ENCODE measurements at places on chromosomes 7 and 10.

DNA sequence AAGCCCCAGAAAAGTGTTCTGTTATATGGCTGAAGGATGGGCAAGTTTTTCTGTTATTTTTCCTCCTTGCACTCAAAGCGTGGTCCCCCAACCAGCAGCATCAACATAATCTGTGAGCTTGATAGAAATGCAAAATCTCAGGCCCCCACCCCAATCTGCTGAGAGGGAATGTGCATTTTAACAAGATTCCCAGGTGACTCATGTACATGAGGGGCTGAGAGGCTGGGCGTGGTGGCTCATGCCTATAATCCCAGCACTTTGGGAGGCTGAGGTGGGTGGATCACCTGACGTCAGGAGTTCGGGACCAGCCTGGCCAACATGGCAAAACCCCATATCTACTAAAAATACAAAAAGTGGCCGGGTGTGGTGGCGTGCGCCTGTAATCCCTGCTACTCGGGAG is 326.8 kb upstream of the PODXL start:
- no peak for DNase-seq

DNA sequence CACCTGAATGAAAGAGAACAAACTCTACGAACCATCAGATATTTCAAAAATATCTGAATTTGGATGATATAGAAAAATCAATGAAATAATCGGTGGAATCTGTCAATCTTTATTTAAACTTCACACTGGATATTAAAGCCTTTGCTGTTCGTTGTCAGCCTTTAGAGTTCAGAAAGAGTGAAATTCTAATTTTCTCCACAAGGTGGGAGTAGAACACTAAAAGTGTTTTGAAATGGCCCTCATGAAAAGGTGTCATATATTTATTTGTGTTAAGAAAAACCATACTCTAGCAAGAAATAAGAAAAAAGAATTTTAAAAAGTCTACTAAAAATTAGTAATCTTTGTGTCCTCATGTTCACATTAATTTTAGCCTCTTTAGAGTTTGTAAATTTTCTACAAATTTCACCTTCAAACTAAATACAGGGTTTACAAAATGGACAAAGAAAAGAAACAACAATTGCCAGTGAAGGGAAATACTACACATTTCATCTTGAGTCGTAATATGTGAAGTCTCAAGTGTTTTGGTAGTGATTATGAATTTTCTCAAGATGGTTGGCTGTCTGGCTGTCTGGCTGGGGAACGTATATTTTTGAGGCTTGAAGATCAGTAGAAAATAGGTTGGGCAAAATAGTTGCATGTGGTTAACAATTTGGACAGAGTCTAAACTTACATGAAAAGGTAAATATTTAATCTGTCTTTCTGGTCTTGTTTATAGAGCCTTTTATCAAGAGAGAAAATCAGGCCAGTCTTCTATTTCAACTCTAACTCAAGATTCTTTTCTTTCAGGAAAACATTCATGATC is 43.7 kb downstream of the DNAJB9 start:
- no peak for DNase-seq

DNA sequence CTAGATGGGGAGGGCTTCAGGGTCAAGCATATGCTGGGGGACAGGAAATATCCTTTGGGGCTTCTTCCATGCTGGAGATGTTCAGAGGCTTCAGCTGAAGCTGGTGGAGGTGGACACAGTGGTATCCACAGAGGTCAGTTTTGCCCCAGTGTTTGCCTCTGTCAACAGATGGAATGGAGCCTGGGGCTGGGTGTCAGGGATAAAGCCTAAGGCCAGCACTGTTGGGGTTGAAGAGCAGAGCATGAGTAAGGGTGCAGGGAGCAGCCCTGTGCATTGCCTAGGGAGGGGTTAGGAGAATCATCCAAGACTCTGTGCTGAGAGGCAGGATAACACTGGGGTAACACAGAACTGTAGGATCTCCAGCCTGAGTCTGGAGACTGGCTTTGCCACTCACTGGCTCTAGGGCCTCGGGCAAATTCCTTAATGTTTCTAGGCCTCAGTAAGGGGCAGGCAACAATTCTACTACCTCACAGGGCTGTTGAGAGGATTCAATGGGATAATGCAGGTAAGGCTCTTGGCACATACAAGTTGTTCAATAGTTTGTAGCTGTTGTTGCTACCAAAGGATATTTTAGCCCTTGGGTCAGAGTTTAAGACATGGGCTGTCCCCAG is 21.8 kb upstream of the MYL7 start:
- no peak for DNase-seq

DNA sequence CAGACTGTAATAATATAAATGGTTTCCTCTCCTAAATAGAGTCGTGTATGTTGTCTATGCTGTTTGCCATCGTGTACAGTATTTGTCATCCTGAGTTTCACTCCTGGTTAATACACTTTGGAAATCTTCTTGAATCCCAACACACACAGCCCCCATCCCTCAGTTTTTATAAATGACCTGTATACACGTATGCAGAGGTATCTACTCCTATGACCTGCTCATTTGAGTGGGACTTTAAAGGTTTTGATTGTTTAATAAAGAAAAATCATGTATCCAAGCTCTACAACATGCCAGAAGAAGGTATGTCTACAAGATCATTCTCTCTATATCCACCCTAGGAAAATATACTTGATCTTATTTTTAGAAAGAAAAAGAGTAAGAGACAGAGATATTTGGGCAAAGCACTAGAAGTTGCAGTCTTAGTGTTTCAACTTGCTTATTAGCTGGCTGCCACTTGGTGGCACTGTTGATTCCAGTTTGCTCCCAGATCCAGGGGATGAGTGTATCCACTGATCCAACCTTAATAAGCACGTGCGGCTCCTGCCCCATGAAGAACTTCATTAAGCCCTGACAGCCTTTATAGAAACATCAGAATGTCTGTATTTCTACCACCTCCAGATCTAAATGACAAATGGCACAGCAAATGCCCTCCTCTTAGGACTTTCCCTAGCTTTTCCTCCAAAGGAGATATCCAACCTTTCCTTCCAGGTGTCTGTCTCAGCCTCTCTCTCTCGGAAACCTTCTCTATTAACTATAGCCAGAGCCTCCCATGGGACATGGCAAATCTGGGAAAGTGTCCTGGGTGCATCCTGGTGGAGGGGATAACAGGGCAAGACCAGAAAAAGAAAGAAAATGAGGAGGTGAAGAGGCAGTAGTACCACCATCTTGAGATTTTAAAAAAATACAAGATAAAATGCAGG is 181.6 kb upstream of the NEBL start:
- peak; percentile 77 for DNase-seq

GRCh38 chr7:23207884-23208283 is 26.0 kb downstream of the NUP42 start:
- no peak for DNase-seq

GRCh38 chr10:43316988-43317387 is 50.1 kb upstream of the RASGEF1A start:
- no peak for DNase-seq

DNA sequence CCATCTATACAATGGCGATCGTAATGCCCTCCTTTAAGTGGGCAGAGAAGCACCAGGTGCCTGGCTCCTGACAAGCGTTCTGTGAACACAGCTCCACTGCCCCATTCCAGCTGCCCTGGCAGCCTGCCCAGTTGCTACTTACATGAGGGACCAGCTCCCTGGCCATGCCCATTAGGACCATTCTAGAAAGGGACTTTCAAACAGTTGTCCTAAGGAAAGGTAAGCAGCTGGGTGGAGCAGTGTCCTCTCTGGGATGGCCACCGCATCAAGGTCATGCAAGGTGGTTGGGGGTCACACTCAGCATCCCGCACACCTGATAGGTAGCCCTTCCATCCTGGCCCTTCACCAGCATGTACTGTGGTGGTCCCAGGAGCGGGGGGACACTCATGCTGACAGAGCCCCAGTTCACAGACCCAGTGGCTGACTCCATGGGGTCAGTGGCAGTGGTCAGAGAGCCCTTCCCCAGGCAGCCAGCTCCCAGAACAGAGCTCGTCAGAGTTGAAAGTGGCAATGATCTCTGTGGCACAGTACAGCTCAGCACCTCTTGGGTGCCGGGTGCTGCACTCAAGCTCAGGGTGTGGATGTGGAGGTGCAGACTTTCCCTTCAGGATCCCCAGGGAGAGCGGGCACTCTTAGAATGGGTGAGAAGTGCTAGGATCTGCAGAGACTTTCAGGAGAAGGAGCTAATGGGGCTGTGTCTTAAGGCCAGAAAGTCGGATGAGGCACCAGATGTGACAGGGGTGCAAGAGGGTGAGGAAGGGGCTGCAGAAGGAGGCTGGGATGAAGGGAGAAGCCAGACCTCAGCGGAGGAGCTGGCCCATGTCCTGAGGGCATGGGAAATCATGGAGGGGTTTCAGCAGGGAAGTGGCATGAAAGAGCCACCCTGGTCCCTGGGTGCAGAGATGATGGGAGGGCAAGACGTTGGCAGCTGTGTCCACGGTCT is 10.9 kb downstream of the MMRN2 start:
- peak; percentile 15 for DNase-seq

GRCh38 chr7:1944619-1945210 is 274.6 kb downstream of the ELFN1 start:
- DNase-seq = no peak

- no peak for DNase-seq
These were observed 27.5 kb upstream of the RELN start for GRCh38 chr7:104017001-104017400.

DNA sequence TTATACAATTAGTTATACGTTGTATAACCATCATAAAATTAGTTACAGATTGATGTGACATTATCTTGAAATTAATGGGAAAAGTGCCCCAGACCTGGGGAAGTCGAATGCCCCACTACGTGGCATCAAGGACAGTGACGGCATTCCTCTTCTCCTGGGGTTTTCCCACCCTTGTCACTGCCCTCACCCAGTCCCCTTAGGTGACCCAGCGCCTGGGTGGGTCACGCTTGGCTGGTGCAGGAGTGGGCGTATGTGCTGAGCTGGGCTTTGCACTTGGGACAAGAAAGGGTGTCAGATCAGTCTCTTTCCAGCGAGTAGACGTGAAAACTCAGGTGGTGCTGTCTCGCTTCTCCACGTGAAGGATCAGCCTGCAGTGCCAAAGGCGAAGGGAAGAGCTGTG is 7.6 kb downstream of the FOXK1 start:
- DNase-seq = no peak

- DNase-seq = no peak
These were observed 58.5 kb upstream of the EXOC6 start for GRCh38 chr10:92789786-92790185.

- no peak for DNase-seq
These were observed 33.5 kb downstream of the MYPN start for GRCh38 chr10:68142761-68143160.

- no peak for DNase-seq
These were observed 71.5 kb downstream of the COL13A1 start for GRCh38 chr10:69873135-69873639.

- DNase-seq = no peak
These were observed 41.8 kb downstream of the APBB1IP start for GRCh38 chr10:26479766-26480492.

DNA sequence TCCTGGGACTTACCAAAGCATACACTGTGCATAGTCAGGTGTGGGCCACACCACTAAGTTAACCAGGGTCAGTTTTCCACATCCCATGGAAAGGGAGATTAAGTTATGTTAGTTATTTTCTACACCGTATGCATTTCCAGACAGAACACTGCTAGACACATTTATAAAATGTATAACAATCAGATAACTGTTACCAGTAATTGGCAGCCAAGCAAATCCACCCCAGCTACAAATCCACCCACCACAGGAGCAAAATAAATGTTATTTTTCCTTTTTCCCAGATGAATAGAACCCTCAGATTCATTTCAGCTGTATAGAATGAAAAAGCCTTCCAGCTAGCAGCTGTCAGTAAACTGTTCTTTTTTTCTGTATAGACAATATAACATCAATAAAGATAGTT is 256.9 kb upstream of the FZD1 start:
- no peak for DNase-seq

DNA sequence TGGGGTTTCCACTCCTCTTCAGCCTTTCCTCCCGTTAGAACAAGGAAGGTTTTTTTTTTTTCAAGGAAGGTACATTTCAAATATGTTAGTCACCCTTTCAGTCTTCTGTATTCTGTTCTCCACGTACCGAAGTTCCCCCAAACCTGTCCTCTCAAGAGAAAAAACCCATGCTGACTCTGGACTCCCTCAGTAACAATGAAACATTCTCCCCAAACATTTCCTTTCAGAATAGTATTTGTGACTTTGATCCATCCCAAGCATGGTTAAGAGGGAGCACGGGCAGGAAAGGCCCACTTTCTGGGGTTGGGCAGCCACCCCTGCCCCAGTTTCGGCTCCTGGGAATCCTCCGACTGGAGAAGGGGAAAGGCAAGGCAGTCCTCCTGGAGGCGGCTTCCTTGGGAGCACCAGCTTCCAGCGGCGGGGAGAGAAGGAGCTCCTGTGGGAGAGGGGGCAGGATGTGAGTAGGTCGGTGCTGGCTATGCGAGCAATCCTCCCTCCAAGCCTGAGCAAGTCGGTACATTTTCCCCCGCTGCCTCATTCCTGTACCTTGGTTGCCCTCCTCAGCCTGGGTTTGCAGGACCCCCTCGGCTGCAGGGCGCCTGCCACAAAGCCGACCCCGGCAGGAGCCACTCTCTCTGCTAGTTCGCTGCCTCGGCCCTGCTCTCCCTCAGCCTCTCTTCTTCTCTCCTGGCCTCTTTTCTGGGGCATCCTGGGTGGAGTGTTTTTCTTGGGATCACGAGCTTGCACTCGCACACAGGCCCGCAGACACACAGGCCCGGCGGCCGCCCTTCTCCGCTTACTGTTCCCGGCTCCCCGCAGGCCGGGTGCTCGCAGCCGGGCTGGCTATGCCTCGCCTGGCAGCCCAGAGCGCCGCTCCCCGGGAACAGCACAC is 2.1 kb upstream of the HOXA1 start:
- no peak for DNase-seq

GRCh38 chr7:38367301-38367890 is 94.0 kb upstream of the TARP start:
- DNase-seq = no peak

GRCh38 chr10:118804262-118804773 is 49.5 kb upstream of the CACUL1 start:
- DNase-seq = no peak

GRCh38 chr10:28628184-28628893 is 49.0 kb upstream of the BAMBI start:
- DNase-seq = peak; percentile 83

DNA sequence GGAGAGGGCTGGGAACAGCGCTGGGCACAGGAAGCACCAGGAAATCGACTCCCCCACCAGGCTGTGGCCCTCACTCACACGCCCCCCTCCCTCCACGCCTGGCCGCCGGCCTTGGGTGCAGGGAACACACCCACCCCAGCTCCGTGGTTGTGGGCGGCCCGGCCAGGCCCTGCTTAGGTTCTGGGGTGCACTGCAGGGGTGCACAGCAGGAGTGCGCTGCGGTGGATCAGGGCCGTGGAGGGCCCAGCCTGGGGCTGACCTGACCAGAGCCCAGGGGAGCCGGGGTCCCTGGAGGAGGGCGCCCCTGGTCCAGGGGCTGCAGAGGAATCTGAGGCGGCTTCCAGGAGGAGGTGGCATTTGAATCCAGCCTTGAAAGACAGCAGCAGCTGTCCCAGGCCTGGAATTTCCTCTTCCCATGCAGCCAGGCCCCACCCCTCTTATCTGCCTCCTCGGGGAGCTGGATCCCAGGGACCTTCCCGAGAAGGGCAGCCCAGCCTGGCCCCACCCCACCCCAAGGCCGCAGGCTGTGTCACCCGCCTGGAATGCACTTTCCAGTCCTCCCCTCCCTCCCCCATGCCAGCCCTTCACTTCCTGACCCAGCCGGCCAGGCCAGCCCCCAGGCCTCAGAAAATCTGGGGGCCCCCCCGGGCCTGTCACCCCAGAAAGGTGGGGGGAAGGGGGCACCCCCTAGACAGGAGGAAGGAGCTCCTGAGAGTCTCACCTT is 18.4 kb upstream of the PDGFA start:
- DNase-seq = peak; percentile 59
